Erythroblast (primary cell): ENCODE measurements at places on chromosomes 13 and 19.

GRCh38 chr13:102234618-102235017, 167.2 kb downstream of the FGF14 start:
- DNase-seq: no peak

GRCh38 chr19:547117-547516, 3.3 kb downstream of the GZMM start:
- no peak for DNase-seq

DNA sequence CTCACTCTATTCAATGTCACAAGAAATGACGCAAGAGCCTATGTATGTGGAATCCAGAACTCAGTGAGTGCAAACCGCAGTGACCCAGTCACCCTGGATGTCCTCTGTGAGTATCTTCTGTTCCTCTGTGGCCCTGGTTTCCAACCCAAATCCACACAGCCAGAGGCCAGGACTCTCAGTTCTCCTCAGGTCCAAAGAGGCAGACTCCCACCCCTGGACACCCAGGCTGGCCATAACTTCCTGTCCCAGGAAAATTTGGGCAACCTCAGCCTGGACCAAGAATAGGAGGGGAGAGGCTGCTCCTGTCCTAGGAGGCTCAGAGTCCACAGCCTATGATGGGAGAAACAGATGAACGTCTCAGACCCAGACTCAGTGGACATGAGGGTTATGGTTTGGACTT, 11.7 kb downstream of the CEACAM5 start:
- DNase-seq: no peak

DNA sequence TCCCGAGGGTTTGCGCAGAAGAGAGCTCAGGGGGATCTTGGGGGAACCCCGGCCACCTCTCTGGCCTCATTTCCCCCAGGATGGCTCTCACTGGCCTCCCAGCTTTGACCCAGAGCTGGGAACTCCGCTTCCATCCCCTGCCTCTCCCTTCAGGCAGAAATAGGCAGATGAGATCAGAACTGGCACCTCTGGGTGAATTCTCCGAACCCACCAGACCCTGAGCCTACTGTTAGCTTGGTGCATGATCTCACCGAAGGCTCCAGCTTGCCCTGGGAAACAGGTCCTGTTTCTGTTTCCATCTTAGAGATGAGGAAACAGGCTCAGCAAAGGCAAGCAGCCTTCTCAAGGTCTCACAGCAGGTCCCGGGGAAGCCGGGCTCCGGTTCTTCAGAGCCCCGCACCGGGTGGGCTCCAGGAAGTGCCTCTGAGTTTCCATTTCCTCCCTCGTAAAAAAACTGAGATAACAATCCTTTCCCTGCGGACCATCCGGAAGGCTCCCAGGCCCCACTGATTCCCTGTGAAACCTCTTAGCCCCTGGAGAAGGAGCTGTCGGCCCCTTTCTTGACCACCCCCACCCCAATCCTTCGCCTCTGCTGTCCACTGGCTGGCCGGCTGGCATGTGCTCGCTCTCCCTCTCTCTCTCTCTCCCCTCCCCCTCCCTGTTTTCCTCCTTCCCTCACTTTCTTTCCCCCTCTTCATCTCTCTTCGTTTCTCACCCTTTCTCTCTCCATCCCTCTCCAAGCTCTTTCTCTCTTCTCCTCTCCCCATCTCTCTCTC, 2.1 kb downstream of the NECTIN2 start:
- peak; percentile 24 for DNase-seq

DNA sequence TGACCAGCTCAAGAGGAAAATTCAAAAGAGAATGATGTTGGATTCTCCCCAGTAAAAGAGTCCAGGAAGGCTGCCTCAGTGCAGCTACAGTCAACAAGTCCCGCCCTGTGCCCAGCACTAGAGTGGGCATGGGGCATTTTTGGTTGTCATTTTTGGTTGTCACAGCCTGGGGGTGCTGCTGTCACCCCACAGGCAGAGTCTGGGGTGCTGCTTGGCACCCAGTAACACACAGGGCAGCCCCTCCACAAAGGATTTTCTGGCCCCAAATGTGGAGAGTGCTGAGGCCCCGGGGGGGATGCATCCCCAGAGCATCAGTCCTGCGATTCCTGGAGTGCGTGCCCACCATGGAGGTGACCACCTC, 28.2 kb upstream of the TMEM255B start:
- DNase-seq: no peak

- no peak for DNase-seq
Observed at GRCh38 chr13:26488236-26489003, 69.1 kb upstream of the WASF3 start.

DNA sequence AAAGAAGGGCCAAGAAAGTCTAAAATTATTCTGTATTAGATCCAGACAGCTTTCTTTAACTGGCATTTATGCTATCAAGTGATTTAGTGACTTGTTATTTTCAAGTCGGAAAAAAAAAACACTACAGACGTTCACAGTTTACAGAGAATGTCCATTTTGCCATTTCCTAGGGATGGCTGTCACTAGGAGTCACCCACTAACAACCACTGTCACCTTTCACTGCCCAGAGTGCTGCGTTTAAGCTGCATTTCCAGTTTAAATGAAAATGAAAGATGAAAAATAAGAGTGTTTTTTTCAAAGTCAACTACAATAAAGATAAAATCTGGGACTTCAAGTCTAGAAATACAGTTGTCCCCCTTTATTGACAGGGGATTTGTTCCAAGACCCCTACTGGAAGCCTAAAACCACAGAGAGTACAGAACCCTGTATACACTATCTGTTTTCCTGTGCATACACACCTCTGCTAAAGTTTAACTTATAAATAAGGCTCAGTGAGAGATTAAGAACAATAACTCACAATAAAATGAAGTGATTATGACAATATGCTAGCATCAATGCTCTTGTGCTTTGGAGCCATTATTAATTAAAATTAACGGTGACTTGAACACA, 112.5 kb downstream of the SACS start:
- no peak for DNase-seq

GRCh38 chr19:29804493-29804892, 7.3 kb upstream of the CCNE1 start:
- DNase-seq: no peak

DNA sequence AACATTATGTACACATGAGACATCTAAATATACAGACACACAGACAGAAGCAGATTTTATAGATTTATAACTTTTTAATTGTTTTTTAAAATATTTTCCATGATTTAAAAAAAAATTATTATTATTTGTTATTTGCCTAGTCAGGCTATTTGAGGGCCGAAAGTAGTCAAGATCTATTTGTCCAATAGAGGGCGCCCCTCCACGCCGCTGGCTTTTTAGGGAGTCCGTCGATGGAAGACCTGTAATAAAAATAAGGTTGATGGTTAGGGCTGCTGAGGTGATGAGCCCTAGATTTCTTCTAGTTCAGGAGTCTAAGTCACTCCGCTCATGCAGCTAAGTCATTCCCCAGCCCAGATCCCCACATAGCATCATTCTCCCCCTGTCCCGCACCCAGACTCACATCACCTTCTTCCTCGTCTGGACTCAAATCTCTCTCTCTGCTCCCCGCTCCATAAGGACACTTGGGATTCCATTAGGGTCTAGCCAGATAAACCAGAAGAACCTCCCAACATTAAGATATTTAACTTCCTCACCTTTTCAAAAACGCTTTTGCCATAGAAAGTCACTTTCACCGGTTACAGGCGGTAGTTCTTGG, 33.9 kb upstream of the CEACAM21 start:
- peak; percentile 53 for DNase-seq

- no peak for DNase-seq
Observed at GRCh38 chr13:113508521-113509254, 18.2 kb upstream of the DCUN1D2 start.

- no peak for DNase-seq
Observed at GRCh38 chr13:94968757-94969086, 256.4 kb upstream of the SOX21 start.

DNA sequence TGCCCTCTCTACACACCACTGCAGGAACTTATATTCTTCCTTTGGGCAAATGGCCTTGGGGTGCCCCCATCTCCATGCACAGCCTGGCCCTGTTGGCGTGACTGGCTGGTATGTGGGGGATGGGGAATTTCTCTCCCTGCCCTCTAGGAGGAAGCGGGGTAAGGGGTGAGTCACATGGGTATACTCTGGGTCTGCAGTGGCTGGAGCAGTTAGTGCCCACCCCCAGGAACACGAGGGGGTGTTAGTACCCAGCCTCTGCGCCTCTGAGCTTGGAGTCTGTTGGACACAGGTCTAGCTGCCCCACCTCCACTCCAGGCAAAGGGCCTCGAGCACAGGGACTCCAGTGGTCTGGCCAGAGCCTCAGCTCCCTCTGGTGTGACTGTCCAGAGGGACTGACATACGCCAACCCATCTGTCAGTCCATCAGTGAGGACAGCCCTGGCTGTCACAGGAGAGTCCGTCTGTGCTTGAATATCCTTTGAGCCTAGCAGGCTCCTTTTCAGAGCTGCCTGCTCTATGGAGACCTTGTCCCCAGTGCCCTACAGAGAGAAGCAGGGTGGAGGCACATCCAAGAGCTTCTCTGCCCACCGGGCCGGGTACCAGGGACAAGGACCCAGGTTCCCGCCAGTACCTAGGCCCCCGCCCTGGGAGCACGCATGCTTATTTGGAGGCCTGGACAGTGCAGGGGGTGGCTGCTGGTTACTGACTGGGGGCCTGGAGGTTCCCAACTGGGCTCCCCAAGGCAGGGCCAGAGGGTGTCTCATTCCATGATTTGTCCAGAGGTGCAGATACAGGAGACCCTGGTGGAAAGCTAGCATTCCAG, 66.6 kb downstream of the CHST8 start:
- no peak for DNase-seq

- DNase-seq: no peak
Observed at GRCh38 chr13:76600081-76600480, 286.1 kb downstream of the KCTD12 start.

GRCh38 chr19:17073869-17074633, 1.2 kb downstream of the HAUS8 start:
- DNase-seq: peak; percentile 73

GRCh38 chr19:17406046-17406886, 836 bp upstream of the BST2 start:
- DNase-seq: no peak

DNA sequence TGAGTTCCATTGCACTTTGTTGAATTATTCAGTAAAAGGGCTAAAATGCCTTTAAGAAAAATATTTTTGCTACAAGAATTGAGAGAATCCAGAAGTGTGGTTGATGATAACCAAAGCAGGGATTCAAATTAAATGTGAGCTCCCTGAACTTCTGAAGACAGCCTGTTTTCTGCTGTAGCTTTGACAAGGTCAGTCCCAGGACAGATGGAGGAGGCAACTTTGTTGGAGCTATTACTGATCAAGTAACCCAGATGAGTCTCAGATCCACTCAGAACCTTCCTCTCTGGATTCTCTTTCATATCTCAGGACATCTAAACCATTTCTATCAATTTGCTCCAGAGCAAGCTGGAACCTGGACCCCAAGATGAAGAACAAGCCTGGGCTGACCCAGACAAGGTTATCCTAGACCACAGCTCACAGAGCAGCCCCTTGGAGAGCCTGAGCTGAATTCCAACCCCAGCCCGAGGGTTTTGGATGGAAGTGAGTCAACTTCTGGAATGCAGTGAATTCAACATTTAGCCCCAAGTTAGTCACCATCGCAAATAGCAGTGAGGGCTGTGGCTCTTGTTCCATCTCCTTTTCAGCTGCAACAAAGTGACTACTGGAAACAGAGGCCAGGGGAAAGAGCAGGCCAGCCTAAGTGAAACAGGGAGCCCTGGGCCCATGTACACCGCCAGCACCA, 137.8 kb upstream of the TSC22D1 start:
- DNase-seq: peak; percentile 13

- no peak for DNase-seq
Observed at GRCh38 chr13:33751151-33751550, 66.8 kb upstream of the RFC3 start.

DNA sequence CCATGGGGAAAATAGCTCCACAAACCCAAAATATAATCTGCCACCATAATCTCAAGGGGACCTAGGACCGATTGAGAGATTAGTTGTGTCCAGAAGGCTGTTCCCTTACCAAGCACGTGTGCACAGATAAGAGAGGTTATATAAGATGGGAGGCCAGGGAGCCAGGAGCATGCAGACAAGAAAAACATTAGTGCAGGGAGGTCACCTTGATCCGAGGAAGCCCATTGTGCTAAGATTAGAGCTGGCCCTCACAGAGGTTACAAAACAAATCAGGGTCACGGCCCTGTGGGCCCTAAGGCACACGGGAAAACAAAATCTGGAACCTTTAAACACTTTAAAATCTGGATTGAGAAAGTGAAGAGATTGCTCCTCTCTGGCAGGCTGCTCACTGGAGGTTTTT, 37.7 kb downstream of the RGCC start:
- no peak for DNase-seq

DNA sequence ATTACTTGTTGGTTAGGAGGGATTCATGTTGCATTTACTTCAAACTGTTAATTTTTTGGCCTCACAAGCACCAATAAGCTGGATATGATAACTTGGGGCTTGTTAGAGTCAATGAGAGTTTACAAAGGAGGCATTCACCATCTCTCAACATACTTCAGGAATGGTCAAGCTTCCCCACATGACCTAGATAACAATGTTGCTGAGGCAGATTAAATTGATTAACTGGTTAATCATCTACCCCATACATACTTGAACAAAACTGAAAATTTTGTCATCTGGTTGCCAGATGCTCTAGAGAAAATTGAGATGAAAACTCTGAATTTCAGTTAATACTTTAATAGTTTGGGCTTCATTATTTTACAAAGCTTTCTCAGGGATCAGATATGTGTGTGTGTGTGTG, 43.0 kb upstream of the UBL3 start:
- DNase-seq: peak; percentile 5

GRCh38 chr19:18972301-18972811, 31.3 kb upstream of the HOMER3 start:
- no peak for DNase-seq

GRCh38 chr13:99403458-99403971, 96.3 kb upstream of the GPR183 start:
- no peak for DNase-seq

DNA sequence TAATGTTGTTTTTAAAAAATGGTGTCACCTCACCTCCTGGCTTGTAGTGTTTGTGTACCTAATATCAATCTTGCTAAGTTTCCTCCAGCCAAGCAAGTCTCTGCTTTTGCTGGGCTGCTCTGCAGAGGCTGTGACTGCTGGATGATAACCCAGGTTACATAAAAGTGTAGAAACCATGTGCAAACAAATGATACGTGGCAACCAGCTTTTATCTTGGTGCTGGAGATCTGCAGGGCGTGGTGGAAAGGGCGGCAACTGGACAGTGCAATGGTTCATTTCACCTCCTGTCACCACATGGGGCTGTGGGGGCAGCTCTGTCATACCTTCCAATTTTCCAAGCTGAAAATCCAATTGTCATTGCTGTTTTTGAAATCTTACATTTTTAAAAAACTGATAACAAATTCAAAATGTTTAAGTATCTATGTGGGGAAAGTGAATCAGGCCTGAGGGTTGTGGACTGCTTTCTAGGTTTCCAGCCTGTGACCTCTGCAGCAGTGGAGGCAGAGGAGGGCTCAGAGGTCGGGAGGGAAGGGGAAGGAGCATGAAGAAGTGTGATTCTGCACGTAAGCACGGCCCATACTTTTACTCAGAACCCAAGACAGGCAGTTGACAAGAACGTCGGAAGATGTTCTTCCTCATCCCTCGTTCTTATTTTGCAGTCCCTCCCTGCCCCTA, 9.7 kb downstream of the GPR42 start:
- DNase-seq: peak; percentile 86
